ENCODE measurements at places on chromosomes 4 and X.

DNA sequence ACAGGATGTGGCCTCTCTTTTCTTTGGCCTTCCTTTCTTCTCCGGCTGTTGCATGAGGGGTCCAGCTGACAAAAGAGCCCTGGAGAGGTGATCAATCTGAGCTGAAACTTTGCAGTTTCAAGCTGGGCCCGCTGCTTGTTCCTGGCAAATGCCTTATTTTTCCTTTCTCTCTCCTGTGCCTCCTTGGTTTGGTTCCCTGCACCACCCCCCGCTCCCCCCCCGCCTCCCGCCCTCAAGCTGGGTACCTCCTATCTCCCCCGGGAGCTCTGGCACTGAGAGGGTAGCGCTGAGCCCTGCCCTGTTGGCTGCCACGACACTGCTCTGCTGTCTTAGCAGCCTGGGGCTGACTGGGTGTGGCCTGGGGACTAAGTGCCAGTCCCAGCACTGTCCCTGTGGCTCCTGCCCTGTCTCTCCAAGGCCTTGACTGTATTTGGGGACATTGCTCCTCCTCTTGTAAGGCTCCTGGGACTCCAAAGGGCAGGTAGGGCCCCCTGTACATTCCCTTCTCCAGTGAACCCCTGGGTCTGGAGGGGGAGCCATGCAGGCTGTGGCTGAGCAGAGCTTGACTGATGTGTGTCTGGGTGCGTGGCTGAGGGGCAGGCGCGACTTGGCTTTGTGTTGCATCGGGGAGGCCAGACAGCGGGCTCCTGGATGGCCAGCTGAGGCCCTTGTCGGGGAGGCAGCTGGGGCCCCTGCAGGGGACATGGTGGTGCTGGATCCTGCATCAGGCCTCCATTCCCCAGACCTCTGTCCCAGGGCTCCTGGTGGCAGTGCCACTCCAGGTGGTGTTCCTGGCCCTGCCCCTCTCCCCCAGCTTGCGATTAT is 1.1 kb downstream of the PLXNA3 start:
- DNase-seq, result no peak

GRCh38 chr4:79959652-79960051 is 113.4 kb downstream of the ANTXR2 start:
- no peak for DNase-seq

- DNase-seq, result no peak
Observed at GRCh38 chr4:7337196-7338058, 97.3 kb downstream of the PSAPL1 start.

- DNase-seq, result no peak
Observed at GRCh38 chr4:74524985-74525384, 80.0 kb downstream of the AREG start.

GRCh38 chrX:56793521-56794320 is 64.7 kb downstream of the NBDY start:
- no peak for DNase-seq

GRCh38 chr4:65007841-65008439 is 598.7 kb upstream of the TECRL start:
- DNase-seq, result no peak

DNA sequence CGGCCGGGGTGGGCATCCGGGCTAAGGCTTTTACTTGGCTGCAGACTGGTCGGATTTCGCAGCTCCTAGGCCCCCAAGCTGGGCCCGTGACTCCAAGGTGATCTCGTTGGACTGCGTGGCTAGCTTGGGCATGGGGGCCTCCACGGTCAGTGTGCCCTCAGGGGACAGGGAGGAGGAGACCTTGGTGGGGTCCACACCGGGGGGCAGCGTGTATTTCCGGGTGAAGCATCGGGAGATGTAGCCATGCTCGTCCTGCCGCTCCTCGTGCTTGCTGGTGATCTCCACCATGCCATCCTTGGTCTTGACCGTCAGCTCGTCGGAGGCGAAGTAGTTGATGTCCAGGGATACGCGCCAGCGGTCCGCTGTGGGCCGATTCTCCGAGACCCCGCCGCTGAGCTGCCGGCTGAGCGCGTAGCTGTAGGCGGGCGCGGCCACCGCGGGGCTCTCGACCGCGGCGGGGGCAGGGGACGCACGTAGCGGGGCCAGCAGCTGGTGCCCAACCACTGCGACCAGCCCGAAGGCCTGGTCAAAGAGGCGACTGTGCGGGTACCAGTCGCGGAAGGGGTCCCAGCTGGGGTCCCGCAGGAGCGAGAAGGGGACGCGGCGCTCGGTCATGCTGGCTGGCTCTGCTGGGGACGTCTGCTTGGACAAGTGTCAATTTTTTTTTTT is 881 bp upstream of the CACNA1F start:
- DNase-seq, result no peak

DNA sequence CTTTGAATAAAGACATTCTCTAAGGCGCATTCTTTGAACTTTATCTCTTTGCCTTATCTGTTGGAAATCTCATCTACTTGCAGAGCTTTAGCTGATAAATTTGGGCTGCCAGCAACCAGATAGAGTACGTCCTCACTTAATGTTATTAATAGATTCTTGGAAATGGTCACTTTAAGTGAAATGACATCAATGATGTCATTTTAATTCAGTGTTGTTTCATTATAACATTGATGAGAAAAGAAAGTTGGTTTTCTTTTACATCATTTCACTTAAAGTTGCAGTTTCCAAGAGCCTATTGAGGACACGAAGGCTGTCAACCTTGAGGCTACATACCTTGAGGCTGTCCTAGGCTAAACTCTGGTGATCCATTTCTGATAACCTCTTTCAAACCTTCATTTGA is 9.3 kb downstream of the TMEM165 start:
- no peak for DNase-seq

DNA sequence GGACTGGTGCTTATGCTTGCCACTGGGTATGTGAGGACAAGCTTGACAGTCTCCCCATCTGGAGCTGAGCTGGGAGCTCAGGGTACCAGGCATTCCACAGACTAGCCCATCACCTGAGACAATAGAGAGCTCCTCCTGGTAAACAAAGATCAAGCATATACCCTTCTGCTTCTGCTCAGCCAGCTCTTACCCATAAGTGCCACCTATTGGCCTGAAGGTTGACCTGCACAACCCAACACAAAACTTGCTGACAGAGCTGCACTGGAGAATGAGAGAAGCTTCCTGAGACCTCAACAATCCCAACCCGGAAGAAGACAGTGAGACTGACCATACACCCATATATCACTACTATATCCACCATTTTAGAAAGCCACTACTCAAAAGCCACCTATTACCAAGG is 1049.2 kb upstream of the INTU start:
- DNase-seq, result no peak

DNA sequence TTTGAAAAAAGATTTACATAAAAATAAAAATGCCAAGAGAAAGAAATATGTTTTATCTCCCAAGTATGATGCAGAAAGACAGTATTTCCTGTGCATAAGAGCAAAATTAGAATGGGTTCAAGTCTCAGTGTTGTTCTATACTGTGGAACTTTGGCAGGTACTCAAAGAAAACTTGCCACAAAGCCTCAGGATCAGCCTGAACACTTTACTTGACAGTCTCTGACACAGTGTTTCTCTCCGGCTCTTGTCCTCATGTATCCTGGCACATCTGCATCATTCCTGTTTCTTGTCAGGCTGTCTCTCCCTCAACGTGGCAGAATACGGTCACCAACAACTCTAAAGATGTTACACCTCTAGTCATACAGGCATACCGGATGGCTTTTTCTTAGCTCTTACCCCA is 273.7 kb downstream of the ARHGAP24 start:
- no peak for DNase-seq

GRCh38 chrX:9905288-9905687 is 61.9 kb upstream of the CLDN34 start:
- DNase-seq, result no peak

DNA sequence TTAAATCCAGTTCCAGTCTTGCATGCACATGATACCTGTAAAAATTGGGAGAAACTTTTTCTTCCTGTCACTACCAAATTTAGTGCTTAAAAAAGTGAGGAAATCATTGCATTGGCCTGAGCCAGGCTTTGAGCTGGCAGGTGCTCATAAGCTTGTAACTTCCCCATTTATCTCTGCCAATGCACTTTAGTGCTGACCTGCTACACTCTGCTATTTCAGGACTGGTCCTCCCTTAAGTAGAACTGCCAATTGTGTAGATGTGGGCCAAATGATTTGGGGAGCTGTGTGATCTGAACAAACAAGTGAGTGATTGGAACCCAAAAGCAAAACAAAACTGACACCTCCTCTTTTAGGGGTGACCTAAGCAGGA is 51.8 kb downstream of the ZNF827 start:
- no peak for DNase-seq

- DNase-seq, result no peak
Observed at GRCh38 chr4:111113591-111113990, 490.7 kb upstream of the PITX2 start.

GRCh38 chrX:2159393-2159792 is 341.4 kb downstream of the DHRSX start:
- DNase-seq, result no peak

GRCh38 chr4:82230306-82230705 is 143.5 kb downstream of the HNRNPD start:
- DNase-seq, result no peak

- no peak for DNase-seq
Observed at GRCh38 chrX:121921258-121921657, 873.8 kb downstream of the GLUD2 start.

- DNase-seq, result no peak
Observed at GRCh38 chr4:140098455-140099160, 55.4 kb downstream of the MAML3 start.

- DNase-seq, result no peak
Observed at GRCh38 chr4:153074936-153075630, 129.2 kb upstream of the TRIM2 start.

Data from activated T-cell treated with anti-CD3 and anti-CD28 coated beads for 4 hours (primary cell).